ENCODE measurements at places on chromosomes 2 and 18. TPM values are rescaled to one million over a fixed set of nuclear protein-coding genes. Genes with fewer than 3 reads are reported as not detected.

The CACNB4 gene
- total RNA-seq, result not detected

The ST8SIA3 gene
- not detected for total RNA-seq

The HOXD9 gene
- 63.0 TPM for total RNA-seq

The E2F6 gene
- total RNA-seq, result 35.5 TPM

The PCARE gene
- not detected for total RNA-seq

The CYP26B1 gene
- 2.1 TPM for total RNA-seq

- no peak overlapping the region for H3K4me3 ChIP-seq
- H3K4me1 ChIP-seq, result peaks cover 10% of the 10 kb centered on the region
- H3K27ac ChIP-seq, result no peak overlapping the region
- no peaks in the 10 kb centered on the region for H3K27me3 ChIP-seq
Measured at GRCh38 chr2:46999857-47000678, 84.5 kb upstream of the MCFD2 start.

- H3K4me3 ChIP-seq, result no peak overlapping the region
- no peak overlapping the region for H3K27ac ChIP-seq
- H3K36me3 ChIP-seq, result no peaks in the 10 kb centered on the region
Measured at GRCh38 chr2:137980459-137980858, 16.2 kb downstream of the HNMT start.

GRCh38 chr2:67671464-67672450, 274.6 kb downstream of the ETAA1 start:
- no peaks in the 10 kb centered on the region for H3K27me3 ChIP-seq
- H3K27ac ChIP-seq, result no peak overlapping the region
- no peak overlapping the region for H3K4me3 ChIP-seq

DNA sequence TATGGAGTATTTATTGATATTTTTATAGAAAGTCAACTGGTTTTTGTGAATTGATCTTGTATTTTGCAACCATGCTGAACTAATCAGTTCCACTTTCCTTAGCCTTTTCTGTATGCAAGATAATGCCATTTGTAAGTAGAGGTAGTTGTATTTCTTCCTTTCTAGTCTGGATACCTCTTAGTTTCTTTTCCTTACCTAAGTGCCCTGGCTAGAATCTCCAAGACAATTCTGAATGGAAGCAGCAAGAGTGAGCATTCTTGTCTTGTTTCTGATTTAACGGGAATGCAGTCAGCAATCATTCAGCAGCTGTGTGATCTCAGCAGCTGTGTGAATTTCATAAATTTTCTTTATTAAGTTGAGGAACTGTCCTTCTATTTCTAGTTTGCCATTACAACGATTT, 73.4 kb downstream of the NRXN1 start:
- H3K4me1 ChIP-seq, result no peaks in the 10 kb centered on the region
- H3K36me3 ChIP-seq, result no peaks in the 10 kb centered on the region
- H3K4me3 ChIP-seq, result no peak overlapping the region
- DNase-seq, result no peak
- no peak overlapping the region for H3K27ac ChIP-seq

DNA sequence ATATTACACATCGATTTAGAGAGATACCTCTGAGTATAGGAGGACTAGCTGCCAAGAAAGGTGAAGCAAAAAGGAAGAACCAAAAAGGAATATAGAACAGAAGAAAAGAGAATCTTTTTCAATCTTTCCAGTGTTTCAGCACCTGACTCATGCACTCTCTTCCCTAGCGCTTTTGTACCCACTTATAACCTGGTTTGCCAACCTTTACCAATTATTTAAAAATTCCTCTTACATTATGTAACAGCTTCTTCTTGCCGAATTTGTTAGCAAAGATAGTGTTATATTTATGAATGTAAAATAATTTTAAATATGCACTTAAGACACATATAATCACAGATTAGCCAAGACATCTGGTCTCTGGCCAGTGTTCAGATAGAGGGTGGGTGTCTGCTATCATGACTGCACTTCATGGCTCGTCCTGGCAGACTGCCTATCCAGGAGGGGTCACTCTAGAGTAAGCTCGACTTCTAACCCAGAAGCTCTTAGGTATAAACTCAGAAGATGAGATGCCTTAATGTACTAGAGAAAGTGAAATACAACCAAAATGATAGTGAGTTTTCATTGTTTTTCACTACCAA, 122.9 kb downstream of the ATAD2B start:
- peak; percentile 63 for DNase-seq
- H3K36me3 ChIP-seq, result no peaks in the 10 kb centered on the region
- H3K4me1 ChIP-seq, result no peaks in the 10 kb centered on the region
- H3K4me3 ChIP-seq, result no peak overlapping the region

DNA sequence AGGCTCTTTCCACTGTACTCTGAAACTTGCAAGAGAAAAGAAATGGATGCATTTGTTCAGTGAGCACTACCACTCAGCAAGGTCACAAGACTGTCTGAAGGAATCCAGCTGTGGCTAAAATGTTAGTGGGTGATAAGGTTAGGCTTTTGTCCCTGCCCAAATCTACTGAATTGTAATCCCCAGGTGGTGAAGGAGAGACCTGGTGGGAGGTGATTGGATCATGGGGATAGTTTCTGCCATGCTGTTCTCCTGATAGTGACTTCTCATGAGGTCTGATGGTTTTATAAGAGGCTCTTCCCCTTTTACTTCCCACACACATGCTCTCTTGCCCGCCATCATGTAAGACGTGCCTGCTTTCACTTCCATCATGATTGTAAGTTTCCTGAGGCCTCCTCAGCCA, 68.2 kb downstream of the ZNF385B start:
- H3K27ac ChIP-seq, result no peak overlapping the region
- peaks cover 3% of the 10 kb centered on the region for H3K27me3 ChIP-seq
- no peak overlapping the region for H3K4me3 ChIP-seq
- no peaks in the 10 kb centered on the region for H3K4me1 ChIP-seq
- no peak for DNase-seq

DNA sequence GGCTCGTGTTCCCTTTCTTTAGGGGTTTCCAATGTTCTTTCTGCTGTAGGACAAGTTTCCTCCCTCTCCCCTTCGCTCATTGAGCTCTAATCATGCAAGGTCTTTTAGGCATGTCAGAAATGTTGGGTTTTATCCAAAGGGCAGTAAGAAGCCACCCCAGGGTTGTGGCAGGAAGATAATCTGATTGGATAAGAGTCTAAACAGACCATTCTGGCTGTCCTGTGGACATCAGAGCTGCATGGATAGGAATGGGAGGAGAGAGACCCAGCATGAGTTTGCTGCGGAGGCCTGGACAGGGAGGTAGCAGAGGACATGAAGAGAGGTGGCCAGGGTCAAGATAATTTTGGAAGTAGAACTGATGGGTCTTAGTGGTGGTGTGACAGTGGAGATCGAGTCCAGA, 88.2 kb downstream of the ACKR3 start:
- no peak for DNase-seq
- no peak overlapping the region for H3K4me3 ChIP-seq
- H3K4me1 ChIP-seq, result no peaks in the 10 kb centered on the region
- H3K36me3 ChIP-seq, result no peaks in the 10 kb centered on the region
- peaks cover 50% of the 10 kb centered on the region for H3K27me3 ChIP-seq
- no peak overlapping the region for H3K27ac ChIP-seq

DNA sequence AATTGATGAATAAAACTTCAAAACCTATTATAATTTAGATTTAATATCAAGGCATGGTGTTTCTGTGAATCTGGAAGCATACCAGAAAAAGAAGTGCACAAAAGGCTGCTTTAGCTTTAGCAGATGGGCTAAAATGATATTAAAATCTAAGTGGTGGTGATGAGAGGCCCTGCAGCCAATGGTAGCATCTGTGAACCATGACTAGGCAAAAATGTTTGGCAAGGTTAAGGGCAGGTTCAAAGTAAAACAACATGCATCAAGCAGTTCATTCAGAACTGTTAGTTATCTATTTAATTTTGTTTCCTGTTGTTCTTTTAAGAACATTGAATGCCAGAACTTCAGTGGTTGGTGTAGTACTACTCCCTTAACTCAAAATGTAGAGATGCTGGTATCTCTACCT, 1736.9 kb upstream of the CELF4 start:
- H3K27ac ChIP-seq, result no peak overlapping the region
- H3K27me3 ChIP-seq, result no peaks in the 10 kb centered on the region
- no peak for DNase-seq
- H3K4me3 ChIP-seq, result no peak overlapping the region

GRCh38 chr2:46942143-46942526, 26.5 kb upstream of the MCFD2 start:
- H3K27ac ChIP-seq, result no peak overlapping the region
- H3K27me3 ChIP-seq, result no peaks in the 10 kb centered on the region
- DNase-seq, result no peak
- no peaks in the 10 kb centered on the region for H3K36me3 ChIP-seq
- peak overlapping the region; percentile 71 for H3K4me3 ChIP-seq
- peaks cover 4% of the 10 kb centered on the region for H3K4me1 ChIP-seq

GRCh38 chr18:25284281-25284680, 67.7 kb downstream of the ZNF521 start:
- H3K36me3 ChIP-seq, result no peaks in the 10 kb centered on the region
- H3K4me1 ChIP-seq, result no peaks in the 10 kb centered on the region
- peaks cover 13% of the 10 kb centered on the region for H3K27me3 ChIP-seq
- no peak for DNase-seq
- H3K27ac ChIP-seq, result no peak overlapping the region

- no peaks in the 10 kb centered on the region for H3K4me1 ChIP-seq
- H3K4me3 ChIP-seq, result no peak overlapping the region
- no peak for DNase-seq
- no peak overlapping the region for H3K27ac ChIP-seq
- no peaks in the 10 kb centered on the region for H3K36me3 ChIP-seq
Measured at GRCh38 chr2:234269769-234270204, 219.3 kb downstream of the SPP2 start.
